ENCODE measurements at places on chromosomes 3 and 15.

DNA sequence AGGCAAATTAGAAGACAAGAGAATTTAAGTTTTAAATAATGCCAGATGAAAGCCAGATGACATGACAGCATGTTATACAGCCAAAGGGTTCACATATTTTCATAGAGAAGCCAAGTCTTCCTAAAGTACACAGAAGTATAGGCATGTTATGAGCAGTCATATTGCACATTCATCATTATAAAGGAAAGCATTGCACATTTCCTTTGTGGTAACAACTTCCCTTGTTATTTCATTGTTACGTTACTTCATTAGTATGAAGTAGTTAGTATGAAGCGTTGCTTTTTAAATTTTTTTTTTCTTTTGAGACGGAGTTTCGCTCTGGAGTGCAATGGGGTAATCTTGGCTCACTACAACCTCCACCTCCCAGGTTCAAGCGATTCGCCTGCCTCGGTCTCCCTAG, 4.6 kb upstream of the ABCC5 start:
- no peak for DNase-seq

DNA sequence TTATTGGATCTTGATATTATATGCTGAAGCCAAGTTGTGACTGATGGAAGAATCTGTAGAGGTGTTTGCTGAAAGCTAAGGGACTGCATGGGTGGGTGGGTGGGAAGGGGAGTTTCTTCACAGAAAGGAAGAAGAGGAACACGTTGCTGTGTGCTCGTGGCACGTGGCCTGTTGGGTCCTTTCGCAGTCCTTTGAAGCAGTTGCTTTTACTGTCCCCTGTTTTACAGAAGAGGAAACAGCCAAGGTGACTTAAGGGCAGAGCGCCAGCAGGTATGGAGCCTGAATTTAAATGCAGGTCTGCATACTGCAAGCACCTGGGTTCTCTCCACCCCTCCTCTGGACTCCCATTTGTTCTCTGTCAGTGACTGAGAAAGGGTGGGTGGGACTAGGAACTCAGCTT, 59.4 kb upstream of the PRR23C start:
- no peak for DNase-seq

GRCh38 chr3:11522398-11522715, 121.4 kb downstream of the VGLL4 start:
- DNase-seq, result no peak

DNA sequence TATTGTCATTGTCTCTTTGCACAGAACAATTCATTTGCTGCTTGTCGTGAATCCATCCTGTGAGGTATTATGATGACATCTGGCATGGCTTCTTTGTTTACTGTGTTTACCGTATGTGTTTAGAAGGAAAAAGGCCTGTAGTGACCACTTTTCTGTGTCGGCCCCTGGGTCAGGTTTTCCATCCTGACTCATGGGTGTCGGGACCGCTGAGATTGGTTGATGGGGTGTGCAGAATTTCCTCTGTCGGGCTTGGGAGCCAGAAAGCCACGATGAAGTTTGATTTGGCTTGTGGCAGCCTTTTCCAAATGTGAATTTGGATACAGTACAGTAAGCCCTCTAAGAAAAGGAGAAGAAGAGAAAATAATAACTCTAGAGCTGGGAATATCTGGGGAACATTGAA, 113.5 kb downstream of the FNDC3B start:
- no peak for DNase-seq

- DNase-seq, result no peak
Measured at GRCh38 chr3:87792198-87792533, 266.6 kb downstream of the CGGBP1 start.

GRCh38 chr3:46478341-46478740, 13.6 kb upstream of the LTF start:
- no peak for DNase-seq

DNA sequence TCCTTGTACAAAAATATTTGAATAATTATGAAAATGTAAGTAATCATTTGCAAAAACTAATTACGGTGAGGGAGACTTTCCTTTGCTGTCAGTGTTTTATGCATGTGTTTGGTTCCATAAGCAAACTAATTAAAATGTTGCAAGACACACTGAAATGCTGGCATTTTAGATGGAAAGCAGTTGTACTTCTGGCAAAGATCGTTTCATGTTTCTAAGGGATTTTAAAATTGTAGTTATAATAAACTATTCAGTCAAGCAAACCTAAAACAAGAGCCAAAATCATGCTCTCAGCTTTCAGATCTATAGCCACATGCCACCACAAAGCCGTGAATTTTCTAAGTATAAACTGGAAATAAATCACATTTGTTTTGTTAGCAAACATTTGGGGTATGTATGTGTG, 240.1 kb upstream of the ZNF385D start:
- DNase-seq, result no peak

- no peak for DNase-seq
Measured at GRCh38 chr3:39434574-39434973, 28.1 kb downstream of the RPSA start.

DNA sequence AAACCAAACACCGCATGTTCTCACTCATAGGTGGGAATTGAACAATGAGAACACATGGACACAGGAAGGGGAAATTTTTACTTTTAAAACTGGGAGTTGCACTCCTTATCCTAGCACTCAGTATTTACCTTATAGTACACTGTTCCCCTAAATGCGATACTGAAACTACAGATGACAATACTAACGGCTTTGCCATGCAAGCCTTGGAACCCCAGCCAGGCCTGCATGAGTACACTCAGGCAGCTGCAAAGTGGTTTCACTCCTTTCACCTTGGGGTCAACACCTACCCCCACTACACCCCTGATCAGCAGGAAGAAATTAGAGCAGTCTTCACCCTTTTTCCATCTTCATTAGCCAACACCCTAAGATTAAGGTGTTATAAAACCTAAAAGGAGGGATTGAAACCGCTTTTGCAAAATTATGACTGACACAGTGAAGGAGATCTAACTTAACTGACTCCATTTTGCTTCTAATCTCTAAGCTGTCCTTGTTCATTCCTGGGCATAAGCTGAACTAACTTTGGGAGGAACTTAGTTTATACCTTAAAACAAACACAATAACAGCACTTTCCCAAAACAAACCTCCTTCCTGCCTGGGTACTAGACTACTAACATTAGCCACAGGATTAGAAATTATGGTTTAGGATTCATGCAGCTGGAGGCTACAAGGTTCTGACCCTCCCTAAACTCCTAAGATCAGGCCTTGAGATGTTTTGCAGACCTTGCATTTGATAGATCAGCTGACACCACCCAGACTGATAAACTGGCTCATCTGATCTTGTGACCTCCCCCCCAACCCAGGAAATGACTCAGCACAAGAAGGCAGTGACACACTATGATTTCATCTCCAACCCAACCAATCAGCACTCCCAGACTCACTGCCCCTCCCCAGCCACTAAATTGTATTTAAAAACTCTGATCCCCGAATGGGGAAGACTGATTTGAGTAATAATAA, 452.1 kb upstream of the PPP2R3A start:
- DNase-seq, result no peak
